Testis (tissue), 5 donors: ENCODE measurements at places on chromosomes 16 and 17.

DNA sequence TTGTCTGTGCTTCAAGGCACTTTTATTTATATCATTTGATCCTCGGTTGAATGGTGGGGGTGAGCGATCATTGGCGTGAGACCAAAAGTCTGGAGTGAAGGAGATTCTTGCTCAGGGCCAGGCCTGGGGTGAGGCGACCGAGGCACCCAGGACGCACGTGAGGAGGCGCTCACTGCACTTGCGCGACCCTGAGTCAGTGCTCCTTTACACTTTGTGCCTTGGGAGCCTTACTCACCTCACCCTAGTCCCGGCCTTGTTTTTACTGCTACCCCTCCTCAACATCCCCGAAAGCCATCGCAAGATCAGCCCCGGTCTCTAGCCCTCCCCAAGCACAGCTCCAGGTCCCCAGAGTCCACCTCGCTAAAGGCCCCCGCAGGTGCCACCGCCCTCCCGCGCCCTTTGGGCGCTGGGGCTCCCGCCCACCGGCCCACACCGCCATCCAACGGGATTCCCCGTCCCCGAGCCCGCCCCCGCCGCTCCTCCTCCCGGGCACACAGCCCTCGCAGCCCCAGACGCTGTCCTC, 496 bp downstream of the EZH1 start:
- DNase-seq, result peak; percentile 82

GRCh38 chr16:84314814-84315213, 20.1 kb downstream of the WFDC1 start:
- DNase-seq, result no peak

DNA sequence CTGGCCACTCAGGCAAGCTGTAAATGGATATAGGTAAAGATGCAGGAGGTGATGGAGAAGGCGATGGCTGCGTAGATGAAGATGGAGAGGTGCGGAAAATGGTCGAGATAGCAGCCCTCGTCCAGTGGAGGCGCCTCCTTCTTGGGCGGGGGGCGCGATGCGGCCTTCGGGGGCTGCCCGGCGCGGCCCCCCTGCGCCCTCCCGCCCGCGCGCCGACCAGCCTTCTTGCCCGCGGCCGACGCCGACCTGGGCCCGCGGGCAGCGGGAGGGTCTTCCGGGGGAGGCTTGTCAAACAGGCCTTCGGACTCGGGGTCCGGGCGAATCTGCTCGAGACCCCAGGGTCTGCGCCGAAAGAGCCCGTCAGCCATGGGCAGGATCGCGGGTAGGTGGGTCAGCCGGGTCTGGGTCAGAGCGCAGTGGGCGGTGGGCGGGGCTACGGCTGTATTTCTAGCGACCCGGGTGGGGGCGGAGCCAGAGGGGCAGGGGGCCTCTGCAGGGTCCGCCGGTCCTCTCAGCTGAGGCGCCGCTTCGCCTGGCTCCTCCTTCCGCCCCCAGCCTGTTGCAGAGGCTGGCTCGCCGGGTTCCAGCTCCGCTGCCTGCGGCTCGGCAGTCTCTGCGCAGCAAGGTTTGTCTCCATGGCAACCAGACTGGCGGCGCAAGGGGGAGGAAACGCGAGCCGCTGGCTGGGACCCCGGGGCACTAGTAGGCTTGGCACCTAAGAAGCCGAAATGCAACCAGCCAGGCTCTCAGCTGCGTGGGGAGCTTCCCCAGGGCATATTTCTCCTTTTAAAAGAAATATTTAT, 14.4 kb downstream of the MIS12 start:
- DNase-seq, result peak; percentile 86

- DNase-seq, result no peak
Measured at GRCh38 chr17:62895320-62896301, 70.4 kb upstream of the TANC2 start.

- DNase-seq, result no peak
Measured at GRCh38 chr17:62897706-62898105, 68.3 kb upstream of the TANC2 start.

DNA sequence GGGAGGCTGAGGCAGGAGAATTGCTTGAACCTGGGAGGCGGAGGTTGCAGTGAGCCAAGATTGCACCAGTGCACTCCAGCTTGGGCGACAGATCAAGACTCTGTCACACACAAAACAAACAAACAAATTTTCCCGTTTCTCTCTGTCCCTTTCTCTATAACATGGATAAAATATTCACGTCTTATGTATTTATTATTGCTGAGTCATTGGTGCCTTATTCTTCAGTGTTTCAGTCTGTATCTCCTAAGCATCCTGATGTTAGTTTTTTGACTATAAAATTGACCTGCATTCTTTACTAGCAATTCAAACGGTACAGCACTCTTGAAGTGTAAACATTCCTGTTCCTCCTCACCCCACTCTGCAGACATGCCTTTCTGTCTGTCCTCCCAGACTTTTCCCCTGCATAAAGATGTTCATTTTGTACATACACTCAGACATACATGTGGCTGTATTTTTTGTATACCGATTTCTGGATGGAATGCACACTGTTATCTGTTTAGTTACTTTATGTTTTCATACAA, 16.4 kb downstream of the DHODH start:
- DNase-seq, result no peak

GRCh38 chr17:3903881-3904290, 11.0 kb upstream of the CAMKK1 start:
- DNase-seq, result no peak

- DNase-seq, result peak; percentile 50
Measured at GRCh38 chr17:19979917-19980770, 2.5 kb upstream of the AKAP10 start.

DNA sequence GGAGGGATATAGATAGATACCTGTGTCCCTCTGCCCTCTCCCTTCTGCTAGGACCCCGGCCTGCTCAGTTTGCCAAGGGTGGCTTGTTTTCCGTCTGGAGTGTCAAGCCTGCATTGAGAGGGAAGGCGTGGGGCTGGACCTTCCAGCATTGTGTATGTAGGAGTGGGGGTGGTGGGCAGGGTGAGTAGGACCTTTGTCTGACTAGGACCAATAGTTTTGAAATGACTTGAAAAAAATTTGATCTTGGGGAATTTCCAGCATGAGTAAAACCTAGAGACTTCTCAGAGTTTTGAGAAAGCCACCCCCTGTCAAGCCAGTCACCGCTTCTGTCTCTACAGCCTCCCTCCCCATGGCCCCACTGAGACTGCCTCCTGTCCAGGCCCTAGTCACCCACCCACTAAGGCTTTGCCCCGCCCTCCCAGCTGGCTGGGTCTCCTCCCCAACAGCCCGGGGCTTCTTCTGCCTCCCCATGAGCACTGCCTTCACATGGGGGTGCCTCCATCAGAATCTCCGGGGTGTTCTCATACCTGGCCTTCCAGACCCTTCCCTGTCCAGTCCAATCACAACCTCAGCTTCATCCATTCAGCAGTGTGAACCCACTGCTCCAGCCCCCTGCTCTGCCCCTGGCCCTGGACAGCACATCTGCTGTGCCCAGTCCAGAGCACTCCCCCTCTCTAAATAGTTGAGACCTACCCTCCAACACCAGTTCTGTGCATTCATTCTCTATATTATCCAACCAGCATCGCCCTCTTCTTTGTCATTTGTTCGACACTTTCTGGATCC, 207.0 kb downstream of the MSI2 start:
- no peak for DNase-seq

DNA sequence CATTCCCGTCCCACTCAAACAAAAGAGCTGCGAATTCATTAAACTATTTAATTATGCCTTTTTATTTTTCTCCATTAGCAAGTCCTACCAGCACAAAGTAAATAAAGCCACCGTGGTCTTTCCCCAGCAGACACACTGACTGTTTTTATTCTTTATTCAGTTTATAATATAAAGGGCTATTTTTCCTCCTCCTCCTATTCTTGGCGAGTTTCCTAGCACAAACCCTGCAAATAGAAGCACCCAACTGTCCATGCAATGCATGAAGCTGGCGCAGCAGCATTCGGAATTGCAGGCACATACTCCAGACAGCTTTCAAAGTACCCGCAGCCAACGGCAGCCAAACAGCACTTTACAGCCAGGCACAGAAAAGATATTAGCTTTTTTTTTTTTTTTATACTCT, 583.4 kb upstream of the PSMD7 start:
- DNase-seq, result no peak

DNA sequence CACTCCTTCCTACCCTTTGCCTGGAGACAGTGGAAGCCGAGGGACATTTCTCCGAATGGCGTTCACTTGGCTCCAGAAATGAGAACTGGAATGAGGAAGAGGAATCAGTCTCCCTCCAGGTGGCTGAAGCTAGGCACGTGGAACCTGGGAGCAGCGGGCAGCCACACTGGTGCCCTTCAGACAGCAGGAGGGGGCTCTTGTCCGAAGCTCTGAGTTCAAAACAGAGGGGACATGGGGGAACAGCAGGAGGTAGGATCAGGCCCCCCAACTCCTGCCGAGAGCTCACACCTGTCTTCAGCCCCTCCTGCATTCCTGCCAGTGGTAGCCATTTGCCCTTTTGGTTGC, 41.5 kb downstream of the TMEM235 start:
- DNase-seq, result no peak

DNA sequence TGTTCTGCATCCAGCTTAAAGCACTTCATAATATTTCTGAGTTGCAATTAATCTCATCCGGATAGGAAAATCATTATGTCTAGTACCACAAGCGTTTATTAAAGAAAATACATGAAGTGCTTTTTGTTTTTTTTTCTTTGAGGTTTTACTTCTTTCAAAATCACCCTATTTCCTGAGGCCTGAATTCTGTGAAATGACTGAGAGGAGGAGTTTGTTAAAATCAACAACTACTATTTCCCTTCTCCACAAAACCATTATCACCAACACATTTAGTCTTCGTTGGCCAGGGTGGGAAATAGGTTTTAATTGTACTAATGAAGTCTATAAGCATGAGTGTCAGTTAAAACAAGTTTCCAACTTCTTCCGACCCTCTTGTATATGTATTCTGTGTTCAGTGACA, 50.7 kb upstream of the ADCY7 start:
- no peak for DNase-seq

DNA sequence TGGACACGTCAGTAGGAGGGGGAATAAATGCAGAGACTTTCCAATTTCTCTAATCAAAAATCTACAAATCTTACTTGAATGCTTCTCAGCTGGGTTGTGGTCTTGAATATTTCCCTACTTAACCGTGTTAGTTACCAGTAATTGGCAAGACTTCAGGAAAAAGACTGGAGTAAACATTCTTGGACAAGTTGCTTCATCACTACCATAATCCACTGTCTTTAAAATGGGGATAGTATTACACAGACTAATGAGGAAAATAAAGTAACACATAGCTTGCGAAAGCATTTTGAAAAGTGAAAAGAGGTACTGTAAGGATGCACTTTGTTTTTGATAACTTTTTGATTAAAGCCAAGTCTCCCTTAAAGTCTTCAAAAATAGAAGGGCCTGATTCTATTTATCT, 18.4 kb downstream of the MYH1 start:
- no peak for DNase-seq

- DNase-seq, result peak; percentile 14
Measured at GRCh38 chr16:57532266-57532625, 4.1 kb downstream of the CCDC102A start.

DNA sequence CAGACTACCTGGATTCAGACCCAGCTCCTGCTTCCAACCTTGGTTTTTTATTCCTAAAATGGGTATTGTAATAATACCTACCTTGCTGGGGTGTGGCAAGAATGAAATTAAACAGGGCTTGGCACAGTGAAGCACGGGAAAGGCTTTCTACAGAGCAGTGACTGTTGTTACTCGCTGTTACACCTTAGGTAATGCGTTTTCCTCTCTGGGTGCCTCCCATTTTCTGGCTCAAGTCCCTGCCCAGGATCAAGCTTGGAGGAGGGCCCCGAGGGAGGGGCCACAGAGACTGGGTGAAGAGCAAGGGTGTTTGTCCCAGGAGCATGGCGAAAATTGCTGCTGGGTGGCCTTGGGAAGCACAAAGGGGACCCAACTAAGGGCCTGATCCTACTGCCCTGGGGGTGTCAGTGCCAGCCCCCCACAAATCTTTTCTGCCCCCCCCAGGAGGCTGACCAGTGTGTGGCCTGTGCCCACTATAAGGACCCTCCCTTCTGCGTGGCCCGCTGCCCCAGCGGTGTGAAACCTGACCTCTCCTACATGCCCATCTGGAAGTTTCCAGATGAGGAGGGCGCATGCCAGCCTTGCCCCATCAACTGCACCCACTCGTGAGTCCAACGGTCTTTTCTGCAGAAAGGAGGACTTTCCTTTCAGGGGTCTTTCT, 13.3 kb downstream of the MIEN1 start:
- no peak for DNase-seq

DNA sequence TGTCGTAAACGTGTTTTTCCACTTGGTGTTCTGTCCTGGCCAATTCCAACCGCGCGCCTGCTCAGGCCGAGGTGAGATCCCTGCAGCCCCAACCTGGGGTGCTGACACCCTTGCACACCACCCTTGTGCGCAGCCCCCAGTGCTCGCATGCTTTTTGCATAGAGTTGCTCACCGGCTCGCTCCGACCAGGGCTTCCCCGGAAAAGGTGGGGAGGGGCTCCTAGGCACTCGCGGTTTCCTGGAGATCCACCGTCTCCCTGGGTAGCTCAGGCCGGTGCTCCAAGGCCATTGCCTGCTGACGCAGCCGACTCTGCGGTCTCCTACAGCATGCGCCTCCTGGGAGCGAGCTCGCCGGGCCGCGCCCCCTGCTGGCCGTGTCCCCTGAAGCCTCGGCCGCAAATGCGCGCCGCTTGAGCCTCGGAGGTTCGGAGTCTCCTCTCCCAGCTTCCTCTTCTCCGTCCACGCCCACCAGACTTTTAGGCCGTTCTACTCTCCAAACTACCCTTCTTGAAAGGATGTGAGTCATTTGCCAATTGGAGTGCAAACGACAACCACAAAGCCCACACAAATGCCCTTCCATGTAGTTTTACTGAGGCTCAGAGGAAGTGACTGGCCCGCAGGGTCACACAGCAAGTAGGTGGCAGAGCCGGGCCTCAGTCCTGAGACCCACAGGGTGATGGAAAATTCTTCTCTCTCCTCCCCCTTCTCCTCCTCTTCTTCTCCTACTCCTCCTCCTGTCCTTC, 7.2 kb upstream of the PDP2 start:
- DNase-seq, result peak; percentile 93

- no peak for DNase-seq
Measured at GRCh38 chr16:86034421-86034919, 135.5 kb downstream of the IRF8 start.

GRCh38 chr17:43033948-43034881, 9.2 kb downstream of the RND2 start:
- DNase-seq, result no peak

GRCh38 chr17:55540414-55541091, 29.3 kb upstream of the SMIM36 start:
- no peak for DNase-seq

GRCh38 chr16:71263582-71263981, 25.6 kb downstream of the CMTR2 start:
- DNase-seq, result no peak

DNA sequence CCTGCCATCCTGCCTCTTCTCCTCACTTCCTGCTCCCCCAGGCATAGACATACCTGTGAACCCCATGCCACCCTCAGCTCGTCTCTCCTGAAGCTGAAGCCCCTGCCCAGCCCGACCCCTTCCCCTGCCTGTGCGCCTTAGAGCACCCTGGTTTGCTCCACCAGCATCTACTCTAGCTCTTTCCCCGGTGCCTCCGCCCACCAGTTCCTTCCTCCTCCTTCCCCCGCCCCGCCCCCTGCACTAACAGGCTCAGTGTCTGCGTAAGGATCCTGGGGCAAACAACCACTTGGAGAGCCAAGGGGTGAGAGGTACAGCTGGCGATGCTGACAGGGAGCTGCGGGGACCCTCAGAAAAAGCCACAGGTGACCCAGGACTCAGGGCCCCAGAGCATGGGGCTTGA, 1.9 kb downstream of the GPR142 start:
- peak; percentile 21 for DNase-seq
